ENCODE measurements at places on chromosomes 12 and 14.

- DNase-seq, result no peak
Measured at GRCh38 chr14:74985028-74985310, 17.8 kb upstream of the EIF2B2 start.

DNA sequence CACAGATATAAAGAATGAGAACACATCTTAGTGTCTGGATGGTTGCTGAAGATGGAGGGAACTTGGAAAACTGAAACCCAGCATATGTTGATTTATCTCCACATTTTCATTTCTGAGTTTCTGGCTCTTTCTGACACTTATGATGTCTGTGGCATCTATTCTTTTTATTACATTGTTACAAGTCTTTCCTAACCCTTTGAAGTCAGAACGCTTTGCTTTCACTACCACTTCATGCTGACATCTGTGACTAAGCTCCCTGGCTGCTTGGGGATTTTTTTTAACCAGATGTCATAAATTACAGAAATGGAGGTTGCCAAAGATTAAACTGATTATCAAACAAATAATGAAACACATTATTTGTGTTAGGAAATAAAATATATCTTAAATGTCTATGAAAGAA, 188.7 kb downstream of the KITLG start:
- no peak for DNase-seq

DNA sequence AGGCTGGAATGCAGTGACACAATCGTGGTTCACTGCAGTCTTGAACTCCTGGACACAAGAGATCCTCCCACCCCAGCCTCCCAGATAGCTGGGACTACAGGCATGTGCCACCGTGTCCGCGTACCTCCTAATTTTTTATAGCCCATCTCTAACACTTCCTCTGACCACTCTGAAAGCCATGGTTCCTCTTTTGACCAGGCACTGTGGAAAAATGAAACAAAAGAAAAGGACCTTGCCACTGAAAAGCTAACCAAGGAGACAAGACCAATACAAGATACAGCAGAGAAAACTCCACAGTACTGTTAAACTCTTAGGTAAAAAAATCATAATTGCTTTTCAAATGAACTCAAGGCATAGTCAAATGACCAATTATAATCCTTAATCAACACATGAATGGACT, 233.3 kb downstream of the NEDD1 start:
- no peak for DNase-seq

DNA sequence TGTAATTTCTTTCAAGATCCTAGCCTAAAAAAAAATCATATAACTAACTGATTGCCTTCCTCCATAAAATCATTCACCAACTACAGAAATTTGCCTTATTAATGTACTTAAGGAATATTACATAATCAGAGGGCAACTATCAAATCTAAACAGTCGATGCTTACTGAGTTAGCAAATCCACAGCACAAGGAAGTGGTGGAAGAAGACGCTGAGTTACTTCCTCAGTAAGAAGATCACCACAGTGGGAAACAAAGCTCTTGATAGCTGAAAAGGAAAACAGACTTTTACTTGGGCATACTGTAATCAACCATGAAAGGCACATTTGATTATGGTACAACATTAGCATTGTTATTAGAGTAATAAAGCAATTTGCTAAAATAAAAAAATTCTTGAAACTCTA, 48.7 kb downstream of the HEATR5A start:
- no peak for DNase-seq

DNA sequence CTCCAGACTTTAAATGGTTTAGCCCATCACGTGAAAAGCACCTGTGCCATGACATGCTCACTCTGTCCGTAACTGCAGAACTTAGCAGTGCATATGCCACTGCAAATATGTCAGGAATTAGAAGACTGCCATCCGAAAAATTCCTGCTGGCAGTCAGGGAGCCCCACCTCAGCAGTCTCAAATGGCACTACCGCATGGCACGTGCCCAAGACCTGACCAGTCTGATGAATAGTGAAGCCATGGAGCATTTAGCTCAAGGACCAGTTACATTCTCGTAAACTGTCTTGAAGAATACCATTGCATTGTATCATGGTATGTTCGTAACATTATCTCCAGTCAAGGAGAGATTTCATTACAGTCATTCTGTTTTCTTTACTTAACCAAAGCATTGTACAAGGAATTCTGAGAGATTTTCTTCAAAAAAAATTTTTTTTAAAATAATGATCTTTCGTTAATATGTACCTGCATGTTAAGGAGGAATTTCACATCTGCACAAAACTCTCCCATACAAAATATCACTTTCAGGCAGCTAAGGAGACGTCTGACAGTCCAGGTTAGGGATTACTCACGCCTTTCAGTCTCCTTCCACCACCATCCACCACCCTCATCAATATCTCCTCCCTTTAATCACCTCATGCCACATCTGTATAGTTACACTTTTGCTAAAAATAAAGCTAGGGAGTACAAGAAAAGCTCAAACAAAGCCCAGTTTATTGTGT, 138.5 kb downstream of the ANO2 start:
- DNase-seq, result no peak

DNA sequence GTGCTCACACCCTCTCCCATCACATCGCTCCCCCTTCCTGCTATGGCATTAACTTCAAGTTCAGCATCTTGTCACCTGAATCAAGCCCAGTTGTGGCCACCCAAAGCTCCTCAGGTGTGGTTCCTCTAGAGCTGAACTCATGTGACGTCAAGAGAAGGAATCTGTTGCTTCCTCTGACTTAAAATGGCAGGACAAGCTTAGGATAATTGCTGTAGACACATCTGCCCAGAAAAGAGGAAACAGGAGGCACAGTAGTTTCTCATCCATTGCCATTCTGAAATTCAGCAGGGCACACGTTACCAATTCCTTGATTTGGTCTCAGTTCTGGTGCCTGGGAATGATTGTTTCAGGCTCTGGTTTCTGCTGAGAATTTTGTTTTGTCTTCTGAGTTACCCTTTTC, 52.1 kb downstream of the RCOR1 start:
- no peak for DNase-seq

GRCh38 chr12:4285070-4285469, 11.5 kb downstream of the CCND2 start:
- DNase-seq, result no peak

GRCh38 chr12:25876383-25877045, 82.0 kb upstream of the RASSF8 start:
- no peak for DNase-seq

DNA sequence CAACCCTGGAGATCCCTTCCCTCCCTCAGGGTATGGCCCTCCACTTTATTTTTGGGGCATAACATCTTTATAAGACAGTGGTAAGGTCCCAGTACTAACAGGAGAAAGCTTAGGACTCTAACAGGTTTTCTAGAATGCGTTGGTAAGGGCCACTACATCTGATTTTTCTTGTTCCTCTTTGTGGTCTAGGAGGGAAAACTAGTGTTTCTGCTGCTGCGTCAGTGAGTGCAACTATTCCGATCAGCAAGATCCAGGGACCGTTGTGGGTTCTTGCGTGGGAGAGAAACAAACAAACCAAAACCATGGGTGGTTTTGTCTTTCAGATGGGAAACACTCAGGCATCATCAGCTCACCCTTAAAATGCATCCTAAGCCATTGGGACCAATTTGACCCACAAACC, 123.6 kb upstream of the SLC16A7 start:
- no peak for DNase-seq

GRCh38 chr12:93580682-93581081, 8.2 kb downstream of the SOCS2 start:
- DNase-seq, result no peak

DNA sequence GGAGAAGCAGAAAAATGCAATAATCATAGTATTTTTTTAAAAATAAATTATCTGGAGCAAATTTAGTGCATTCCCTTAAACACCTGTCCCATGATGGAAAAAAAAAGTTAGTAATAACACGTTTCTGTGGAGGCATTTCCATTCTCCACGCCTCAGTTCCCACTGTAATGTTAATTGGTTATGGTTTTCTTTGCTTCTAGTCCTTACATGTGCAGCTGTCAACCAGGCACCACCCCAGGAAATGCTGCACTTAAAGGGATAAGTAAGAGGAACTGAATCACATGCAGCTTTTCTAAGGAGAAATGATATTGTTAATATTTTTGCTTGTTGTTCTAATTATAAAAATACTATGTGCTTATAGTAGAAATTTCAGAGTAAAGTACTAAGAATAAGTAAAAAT, 240.3 kb downstream of the ZFP36L1 start:
- no peak for DNase-seq

DNA sequence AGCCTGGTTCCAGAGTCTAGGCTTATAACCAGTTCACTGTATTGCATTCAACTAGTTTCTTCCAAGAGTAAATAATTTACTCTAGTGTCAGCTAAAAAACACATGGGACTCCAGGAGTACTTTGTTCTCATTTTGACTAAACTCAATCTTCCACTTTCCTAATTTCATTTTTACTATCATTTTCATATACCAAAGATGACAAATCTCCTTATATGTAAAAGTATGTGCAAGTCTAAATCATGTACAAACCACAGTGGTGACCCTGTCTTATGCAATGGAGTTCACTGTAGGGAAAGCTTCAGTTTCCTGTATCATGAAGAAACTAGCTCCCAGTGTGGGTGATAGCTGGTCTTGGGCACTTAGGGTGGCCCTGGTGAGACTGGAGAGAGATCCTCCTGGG, 151.6 kb downstream of the HELB start:
- no peak for DNase-seq

- no peak for DNase-seq
Measured at GRCh38 chr12:97181571-97182265, 274.7 kb downstream of the NEDD1 start.

DNA sequence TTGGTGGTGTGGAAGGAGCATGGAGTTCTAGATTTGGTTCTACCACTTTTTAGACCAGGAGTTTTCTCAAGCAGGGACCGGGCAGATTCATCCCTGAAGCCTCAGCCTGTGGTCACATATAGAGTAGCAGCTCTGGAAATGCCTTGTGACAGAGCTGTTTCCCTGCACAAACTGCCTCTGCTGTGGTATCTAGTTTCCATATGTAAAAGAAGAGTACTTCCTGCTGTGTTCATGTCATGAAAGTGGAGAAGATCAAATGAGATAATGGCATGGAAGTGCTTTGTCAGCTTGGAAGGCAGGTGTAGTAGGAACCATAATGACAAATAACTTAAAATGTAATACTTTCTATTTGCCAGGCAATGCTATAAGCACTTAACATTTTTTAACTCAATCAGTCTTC, 26.1 kb downstream of the OTUB2 start:
- no peak for DNase-seq

DNA sequence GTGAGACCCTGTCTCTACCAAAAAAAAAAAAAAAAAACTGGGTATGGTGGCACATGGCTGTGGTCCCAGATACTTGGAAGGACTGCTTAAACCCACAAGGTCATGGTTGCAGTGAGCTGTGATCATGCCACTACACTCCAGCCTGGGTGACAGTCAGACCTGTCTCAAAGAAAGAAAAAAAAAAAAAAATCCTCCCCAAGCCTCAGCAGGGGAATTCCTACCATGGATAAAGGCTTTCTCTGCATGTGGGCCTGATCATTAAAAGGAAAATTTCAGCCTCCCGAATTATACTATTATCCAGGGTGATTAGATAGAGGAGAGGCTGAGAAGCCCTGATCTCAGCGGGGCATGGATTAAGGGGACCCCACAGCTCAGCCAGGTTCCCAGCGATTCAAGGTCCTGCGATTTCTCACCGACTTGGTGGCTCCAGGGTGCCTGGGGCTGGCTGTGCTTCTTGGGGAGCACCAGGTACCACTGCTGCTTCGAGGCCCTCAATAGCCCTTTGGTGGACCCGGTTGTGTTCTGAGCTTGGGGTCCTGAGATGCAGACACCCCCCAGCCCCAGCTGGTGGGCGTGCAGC, 5.6 kb downstream of the SH2B3 start:
- DNase-seq, result no peak

DNA sequence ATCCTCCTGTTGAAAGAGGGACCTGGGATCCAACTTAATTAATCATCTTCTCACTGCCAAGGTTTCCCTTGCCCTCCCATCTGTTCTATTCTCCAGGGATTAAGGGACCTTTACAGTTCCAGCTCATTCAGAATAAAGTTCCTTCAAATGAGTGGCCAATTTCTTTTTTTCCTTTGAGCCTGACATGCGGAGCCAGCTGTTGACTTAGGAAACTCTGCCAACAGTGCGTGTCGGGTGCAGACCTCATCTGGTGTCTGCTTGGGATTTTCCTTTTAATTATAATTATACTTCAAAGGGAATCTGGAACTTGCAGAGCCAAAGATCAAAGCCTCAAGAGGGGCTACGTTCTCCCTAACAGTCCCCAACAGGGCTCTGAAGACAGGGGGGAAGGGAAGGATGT, 64.8 kb downstream of the CCDC60 start:
- no peak for DNase-seq

- no peak for DNase-seq
Measured at GRCh38 chr14:101290611-101291010, 270.7 kb upstream of the DIO3 start.

DNA sequence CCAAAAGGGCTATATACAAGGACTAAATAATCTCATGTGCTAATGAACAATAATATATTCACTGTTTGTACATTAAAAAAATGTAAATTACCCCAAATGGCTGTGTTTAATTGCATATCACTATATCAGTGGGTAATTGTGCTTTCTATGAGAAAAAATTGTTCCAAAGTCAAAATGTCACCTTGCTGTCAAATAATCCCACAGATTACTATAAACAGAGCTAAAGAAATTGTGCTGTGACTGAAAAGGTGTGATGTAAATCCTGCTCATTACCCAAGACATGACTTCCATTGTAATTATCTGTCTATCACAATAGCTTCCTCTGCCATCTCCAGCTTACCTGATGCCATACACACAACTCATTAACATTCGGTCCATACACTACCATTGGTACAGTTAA, 70.3 kb downstream of the ATP23 start:
- DNase-seq, result no peak

DNA sequence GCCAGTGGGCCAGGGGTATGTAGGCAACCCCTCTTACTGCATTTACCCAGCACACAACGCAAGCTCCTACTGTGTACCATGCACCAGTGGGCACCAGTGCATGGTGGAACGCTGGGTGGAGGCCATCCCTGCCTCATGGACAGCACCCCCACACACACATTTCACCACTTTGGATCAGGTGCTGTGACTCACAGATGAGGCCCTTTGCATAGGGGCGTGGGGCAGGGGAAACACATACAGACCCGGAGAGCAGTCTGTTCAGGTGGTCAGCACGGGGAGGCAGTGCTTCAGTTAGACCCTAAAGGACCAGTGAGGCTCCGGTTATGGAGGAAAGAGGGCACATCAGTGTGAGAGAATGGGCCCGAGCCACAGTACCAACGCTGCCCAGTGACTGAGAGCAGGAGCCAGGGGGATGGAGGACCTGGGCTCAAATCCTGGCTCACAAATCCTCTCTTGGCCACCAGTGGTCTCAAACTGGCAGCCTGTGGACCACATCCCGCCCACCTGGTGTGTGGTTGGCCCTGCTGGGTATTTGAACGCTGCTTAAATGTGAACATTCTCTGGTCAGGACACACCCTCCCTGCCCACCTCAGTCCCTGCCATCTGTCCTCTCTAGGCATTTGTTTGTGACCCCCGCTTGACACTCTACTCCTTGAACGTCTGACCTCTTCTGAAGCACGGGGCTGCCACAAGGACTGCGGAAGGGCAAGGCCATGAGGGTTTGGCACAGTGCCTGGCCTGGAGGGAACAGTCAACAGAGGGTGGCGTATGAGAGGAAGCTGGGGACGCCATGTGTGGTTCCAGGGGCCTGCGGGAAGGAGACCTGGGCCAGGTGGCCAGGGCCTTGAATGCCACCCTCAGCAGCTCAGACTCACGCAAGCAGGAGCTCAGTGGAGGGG, 46.7 kb downstream of the FAM222A start:
- DNase-seq, result no peak

GRCh38 chr12:62116986-62117385, 143.2 kb upstream of the USP15 start:
- no peak for DNase-seq

- no peak for DNase-seq
Measured at GRCh38 chr12:25689996-25690501, 137.0 kb upstream of the LMNTD1 start.
